AG10803 (cell line): ENCODE measurements at places on chromosomes 4 and X.

DNA sequence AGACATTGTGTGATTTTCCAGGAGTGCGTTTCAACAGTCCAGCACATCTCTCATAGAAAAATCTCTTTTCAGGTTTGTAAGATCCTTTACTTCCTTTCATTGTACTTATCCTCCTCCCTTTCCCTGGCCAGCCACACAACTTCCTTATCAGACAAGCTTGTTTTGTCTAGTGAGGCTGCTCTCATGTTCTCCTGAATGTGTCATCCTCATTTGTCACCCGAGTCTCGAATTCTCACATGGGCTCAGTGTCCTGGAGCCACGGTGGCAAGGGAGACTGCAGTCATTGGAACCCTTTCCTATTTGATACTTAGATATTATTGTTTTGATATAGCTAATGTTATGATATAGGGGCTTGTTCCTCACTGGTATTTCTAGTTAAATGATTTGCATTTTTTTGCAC is 16.9 kb downstream of the SYNPO2 start:
- no peak for DNase-seq

DNA sequence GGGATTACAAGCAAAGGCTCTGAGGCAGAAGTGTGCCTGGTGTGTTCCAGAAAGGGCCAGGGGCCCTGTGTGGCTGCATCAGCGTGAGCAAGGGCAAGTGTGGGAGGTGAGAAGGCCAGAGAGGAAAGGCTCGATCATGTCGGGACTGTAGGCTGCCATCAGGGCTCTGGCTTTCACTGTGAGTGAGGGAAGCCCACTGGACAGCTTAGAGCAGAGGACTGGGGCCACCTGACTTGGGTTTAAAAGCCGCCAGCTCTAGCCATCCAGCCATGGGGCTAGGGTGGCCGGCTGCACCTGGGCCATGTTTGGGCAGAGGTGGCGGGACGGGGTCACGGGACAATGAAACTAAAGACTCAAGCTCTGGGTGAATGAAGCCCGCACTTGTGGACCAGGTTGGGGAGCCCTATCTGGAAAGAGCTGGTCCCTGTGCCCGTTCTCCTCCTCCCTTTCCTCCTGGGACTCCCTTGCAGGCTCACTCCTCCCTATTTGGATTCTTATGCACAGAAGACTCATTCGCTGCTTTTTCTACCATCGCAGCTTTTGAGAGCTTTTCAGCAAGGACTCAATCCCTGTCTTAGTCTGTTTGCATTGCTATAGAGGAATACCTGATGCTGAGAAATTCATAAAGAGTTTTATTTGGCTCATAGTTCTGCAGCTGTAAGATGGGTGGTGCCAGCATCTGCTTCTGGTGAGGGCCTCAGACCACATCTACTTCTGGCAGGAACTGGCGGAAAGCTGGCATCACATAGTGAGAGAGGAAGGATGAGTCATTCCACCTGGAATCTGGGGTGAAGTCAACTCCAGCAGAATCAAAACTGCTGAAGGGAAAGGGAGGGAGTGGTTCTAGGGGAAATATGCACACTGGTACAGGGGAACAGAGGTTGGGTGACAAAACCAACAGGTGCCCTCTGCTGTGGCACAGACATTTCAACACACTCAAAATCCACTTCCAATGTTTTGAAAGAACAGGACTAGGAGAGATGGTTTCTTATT is 15.3 kb downstream of the CTAG1B start:
- DNase-seq, result peak; percentile 77

- peak; percentile 50 for DNase-seq
Observed at GRCh38 chr4:25180524-25181131, 20.4 kb upstream of the SEPSECS start.

- peak; percentile 97 for DNase-seq
Observed at GRCh38 chr4:123699880-123700771, 303.5 kb downstream of the SPRY1 start.

- no peak for DNase-seq
Observed at GRCh38 chrX:80354966-80355465, 65.2 kb upstream of the TENT5D start.

- DNase-seq, result no peak
Observed at GRCh38 chr4:82139287-82139686, 234.5 kb downstream of the HNRNPD start.

- no peak for DNase-seq
Observed at GRCh38 chr4:56701644-56702043, 20.5 kb upstream of the HOPX start.

DNA sequence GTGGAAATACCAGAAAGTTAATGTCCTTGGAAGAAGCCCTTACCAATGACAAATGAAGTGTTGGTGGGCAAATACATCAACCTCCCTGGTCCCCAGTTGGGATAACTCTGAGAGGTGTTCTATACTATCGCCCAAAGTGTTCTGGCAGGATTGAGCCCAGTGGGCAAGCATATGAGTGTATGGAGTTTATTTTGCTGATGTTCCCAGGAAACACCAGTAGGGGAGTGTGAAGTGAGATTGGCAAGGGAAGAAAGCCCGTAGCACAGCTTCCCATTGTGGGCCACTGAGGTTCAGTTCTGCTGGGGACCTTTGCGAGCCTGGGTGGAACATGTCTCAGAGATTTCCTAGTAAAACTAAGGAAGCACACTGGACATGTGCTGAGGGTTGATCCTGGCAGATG is 65.1 kb downstream of the ARHGAP6 start:
- no peak for DNase-seq

DNA sequence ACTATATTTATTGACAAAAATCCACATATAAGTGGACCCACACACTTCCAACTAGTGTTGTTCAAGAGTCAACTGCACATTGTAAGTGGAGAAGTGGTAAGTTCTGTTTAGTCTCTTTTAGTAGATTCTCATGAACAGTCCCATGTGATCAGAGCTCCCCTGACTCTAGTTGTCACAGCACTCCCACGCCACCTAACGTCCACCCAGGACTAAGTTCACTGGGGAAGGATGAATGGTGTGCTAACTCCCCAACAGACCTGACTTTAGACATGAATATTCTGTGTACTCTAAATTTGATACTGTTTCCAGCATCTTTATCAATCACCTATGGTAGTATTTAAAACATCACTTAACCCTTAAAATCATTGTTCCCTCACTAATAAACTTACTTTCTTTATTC is 59.8 kb downstream of the PACRGL start:
- DNase-seq, result no peak

- DNase-seq, result no peak
Observed at GRCh38 chr4:83782591-83782990, 246.7 kb downstream of the GPAT3 start.

- peak; percentile 31 for DNase-seq
Observed at GRCh38 chr4:154497889-154498288, 6.3 kb upstream of the DCHS2 start.

DNA sequence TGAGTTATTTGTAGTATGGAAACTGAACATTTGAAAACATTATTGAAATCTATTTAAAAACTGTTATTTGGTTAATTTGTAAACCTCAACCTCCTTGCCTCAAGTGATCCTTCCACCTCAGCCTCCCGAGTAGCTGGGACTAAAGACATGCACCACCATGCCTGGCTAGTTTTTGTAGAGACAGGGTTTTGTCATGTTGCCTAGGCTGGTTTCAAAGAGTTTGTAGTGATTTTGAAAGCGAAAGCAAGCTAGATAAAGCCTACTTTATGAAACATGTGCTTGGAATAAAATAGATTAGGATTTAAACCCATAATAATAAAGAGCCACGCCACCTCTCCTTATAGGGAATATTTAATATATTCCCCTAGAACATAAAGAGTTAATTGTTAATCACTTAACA is 23.5 kb downstream of the ARSJ start:
- no peak for DNase-seq

GRCh38 chr4:81604683-81605218 is 133.0 kb upstream of the RASGEF1B start:
- DNase-seq, result no peak
